ENCODE measurements at places on chromosomes 7 and 10. TPM values are rescaled to one million over a fixed set of nuclear protein-coding genes. Genes with fewer than 3 reads are reported as not detected.

The VIM gene
- total RNA-seq, result 1,774 TPM

The TDRD1 gene
- total RNA-seq, result not detected

The ITGA8 gene
- not detected for total RNA-seq

The CRPPA gene
- 0.79 TPM for total RNA-seq

The MUC12 gene
- 15.7 TPM for total RNA-seq

The FUOM gene
- total RNA-seq, result 12.8 TPM

The TM9SF3 gene
- 79.1 TPM for total RNA-seq

The AFAP1L2 gene
- total RNA-seq, result 28.2 TPM

The ADAMTS14 gene
- total RNA-seq, result 0.12 TPM

The PAPSS2 gene
- 24.9 TPM for total RNA-seq

The GRM3 gene
- total RNA-seq, result not detected

The EPHA1 gene
- not detected for total RNA-seq

The PTPN20 gene
- 4.5 TPM for total RNA-seq

The SLC16A12 gene
- total RNA-seq, result 0.03 TPM

The ITIH5 gene
- 0.08 TPM for total RNA-seq

Data from A549 treated with CpdA at 1 μM for 4 hours (cell line).